ENCODE measurements at places on chromosomes 7 and 10. TPM values are rescaled to one million over a fixed set of nuclear protein-coding genes. Genes with fewer than 3 reads are reported as not detected.

The STOX1 gene
- total RNA-seq, result 0.64 TPM

The AKR1C1 gene
- total RNA-seq, result 601 TPM

The PTN gene
- not detected for total RNA-seq

The LIPK gene
- not detected for total RNA-seq

The MEOX2 gene
- not detected for total RNA-seq

The MBL2 gene
- not detected for total RNA-seq

The SH2D4B gene
- total RNA-seq, result not detected

The RRP12 gene
- total RNA-seq, result 64.9 TPM

The PTPRN2 gene
- total RNA-seq, result 1.0 TPM
